ENCODE measurements at places on chromosomes 6 and 20.

GRCh38 chr6:73382462-73383113, 12.0 kb upstream of the DDX43 start:
- ATAC-seq = no peak

DNA sequence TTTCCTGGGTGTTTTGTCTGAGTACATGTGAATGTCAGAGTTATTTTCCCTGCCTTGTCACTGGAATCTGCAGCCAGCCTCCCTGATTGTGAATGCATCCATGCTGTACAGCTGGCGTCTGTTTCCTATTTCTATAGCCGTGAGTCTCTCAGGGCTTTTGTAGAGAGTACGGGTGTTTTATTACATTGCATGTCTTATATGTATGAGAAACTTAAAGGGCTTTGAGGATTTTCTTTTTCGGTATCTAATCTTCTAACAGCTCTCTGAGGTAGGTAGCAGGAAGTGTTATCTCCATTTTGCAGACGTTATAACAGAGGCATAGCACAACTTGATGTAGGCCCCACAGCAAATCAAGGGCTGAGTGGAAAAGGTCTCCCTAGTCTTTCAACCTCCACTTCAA, 272.9 kb downstream of the PRL start:
- ATAC-seq = no peak

- peak; percentile 11 for ATAC-seq
These were observed 882 bp downstream of the CNR1 start for GRCh38 chr6:88165087-88165843.

DNA sequence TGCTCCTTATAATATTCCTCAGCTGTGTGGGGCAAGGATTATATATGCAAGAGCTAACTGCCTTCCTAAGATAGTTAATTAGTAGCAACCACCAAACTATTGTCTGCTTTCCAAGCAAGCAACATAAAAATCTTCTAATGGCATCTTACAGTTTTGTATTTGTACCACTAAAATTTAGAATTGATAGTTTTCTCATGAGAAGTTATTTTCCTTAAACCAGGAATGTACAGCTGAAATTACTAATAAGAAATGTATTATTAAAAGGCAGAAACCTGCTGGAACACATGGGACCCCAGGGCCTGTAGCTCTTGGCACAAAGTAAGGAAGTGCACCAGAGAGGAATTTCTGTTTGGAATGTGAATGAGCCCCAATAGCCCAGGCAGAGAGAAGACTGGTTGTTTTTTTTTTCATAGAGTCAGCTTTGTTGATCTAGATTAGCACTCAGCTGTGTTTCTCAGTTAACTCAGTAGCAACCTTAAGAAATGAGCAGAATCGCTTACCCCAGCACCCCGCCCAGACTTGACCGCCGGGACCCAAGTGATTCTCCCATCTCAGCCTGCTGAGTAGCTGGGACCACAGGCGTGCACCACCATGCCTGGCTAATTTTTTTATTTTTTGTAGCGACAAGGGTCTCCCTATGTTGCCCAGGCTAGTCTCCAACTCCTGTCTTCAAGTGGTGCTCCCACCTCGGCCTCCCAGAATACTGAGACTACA, 2.6 kb downstream of the MGME1 start:
- ATAC-seq = no peak

DNA sequence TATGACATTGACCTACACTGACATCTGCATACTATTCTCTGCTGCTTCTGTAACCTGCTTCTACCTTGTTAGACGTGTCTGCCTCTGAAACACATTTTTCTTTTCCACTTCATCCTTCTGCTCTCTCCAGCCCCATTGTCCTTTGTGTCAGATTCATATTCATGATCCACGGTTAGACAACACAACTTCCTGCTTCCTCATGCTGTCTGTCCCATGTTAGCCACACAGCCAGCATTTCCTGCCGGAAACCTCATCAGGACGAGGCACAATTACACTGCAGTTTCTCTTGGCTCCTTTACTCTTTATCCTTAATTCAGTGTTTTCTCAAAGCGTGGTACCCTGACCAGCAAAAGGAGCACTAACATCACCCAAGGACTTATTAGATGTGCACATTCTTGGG, 150.2 kb downstream of the TBC1D7 start:
- ATAC-seq = no peak

GRCh38 chr6:109183109-109183650, 87.9 kb downstream of the CEP57L1 start:
- no peak for ATAC-seq

GRCh38 chr6:126167726-126168125, 172.2 kb upstream of the CENPW start:
- no peak for ATAC-seq

DNA sequence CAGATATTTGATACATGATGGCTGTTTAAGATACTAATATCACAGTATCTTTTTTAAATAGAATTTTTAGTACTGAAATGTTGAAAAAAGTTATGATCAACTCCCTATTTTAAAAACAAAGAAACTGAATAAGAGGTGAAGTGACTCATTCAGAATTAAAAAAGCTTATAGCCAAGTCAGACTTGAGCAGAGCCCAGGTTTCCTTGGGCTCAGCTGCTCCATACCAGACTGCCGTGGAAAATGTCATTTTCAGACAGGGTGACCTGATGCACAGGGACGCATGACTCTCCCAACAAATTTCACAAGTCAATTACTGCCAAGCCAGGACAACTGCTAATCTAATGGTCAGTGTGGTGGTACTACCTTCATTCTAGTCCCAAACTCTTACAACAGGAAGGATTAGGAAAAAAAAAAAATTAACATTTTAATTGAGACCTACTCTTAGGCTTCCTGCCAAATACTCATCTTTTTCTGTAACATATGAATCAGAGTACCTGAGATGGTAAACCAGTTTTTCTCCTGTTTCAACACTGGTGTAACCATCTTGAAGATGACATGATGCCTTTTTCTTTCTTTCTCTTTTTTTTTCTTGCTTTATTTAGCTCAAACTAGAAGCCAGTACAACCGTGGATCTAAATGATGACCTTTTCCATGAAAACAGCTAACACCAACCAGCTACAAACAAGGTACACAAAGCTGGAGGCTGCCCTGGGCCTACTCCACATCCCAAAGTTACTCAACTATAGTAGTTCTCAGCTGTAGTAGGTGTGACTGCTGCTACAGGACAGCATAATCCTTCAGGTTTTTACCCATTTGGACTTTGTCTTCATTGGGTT, 30.5 kb downstream of the SLC22A23 start:
- ATAC-seq = no peak

DNA sequence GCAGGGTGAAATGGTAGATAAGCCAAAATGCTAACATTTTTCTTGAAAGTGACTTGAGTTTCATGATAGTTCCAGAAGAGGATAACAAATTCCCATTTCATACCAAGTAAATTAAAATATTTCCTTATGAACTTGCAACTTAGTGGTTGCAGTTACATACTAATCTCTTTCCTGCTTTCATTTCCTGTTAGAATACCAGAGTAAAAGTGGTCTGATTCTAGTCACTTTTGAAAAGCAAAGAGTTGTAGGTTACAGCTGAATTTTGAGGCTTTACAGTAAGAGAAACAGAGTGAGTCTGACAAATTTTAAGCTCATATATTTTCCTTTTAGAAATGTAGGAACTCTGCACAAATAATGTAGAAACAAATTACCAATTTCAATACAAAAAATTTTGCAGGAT, 117.4 kb downstream of the ZFAND3 start:
- ATAC-seq = no peak

DNA sequence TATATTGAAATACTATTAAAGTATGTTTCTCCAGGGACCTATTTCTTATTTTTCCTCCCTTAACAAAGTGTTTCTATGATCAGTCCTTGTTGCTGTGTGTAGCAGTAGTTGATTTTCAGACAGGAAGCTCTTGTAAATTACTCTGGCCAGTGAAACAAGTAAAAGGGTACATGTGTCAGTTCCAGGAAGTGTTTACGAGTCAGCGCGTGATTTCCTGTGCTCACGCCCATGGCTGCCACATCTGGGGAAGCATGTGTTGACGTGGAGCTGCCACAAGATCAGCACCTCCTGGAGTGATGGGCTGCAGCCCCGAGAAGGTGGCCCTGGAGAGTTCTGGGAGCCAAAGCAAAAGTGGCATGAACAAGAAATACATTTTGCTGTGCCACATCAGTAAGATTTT, 38.6 kb upstream of the GGTLC1 start:
- ATAC-seq = peak; percentile 51

GRCh38 chr20:10992731-10993130, 318.9 kb upstream of the JAG1 start:
- ATAC-seq = no peak

DNA sequence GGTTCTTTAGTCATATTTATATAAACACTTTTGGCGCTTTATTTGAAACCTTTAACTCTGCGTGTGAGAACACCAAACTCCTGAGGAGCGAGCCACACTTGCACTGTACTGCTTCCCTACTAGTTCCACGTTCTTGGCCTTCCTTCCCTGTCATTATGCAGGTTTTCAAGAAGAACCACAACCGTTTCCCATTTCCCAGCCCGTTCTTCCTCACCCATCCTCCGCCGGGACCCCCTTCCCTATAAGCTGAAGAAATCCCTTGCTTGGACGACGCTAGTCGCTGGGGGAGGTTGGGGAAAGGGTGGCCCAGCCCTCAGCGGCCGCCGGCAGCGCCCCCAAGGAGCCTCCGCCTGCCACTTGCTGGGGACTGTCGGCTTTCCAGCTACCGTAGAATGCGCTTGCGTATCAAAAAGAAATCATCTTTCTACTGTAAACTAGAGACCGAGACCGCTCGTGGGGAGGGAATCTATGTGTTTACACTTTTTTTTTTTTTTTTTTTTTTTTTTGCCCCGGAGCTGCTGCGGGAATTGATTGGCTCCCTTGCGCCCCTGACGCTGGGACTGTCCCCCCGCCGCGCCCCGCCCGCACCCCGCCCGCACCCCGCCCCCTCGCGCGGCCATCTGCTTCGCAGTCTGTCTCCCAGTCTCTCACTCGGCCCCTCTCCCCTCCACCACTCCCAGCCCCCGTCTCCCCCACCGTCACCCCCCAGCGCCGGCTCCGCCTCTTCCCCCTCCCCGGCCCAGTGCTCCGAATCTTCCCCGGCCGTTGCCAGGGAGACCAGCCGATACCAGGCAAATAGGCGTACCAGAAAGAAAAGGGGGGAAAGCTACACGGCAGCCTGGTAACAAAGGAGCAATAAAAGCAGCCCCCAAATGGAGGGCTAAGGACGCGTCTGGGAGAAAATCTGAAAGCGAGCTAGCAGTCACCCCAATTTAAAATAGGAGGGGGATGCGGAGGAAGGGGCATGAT, 2.3 kb upstream of the MARCKS start:
- peak; percentile 59 for ATAC-seq

- no peak for ATAC-seq
These were observed 384.5 kb upstream of the CDH4 start for GRCh38 chr20:60867589-60867988.

DNA sequence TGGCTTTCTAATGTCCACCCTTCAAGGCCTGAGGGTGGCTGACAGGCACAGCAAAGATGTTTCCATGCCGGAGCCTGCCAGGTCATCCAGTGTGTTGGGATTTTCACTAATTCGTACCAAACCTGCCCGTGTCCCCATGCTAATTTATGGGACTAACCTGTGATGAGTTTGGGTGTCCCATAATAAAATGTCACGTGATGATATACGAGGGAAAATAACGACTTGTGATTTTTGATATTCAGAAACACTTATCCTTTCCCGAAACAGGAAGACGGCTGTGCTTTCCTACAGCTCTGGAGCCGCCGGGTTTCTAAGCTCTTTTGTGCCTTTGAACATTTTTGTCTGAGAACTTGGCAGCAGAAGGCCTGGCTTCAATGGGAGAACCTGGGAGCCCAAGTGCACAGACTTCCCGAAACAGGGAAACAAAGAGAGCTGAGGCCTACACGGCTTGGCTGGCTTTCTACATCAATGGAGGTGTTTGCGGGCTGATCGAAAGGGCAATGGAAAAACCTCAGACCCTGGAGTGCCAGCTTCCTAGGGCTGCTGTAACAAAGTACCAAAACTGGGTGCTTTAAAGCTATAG, 171.9 kb upstream of the JARID2 start:
- no peak for ATAC-seq

DNA sequence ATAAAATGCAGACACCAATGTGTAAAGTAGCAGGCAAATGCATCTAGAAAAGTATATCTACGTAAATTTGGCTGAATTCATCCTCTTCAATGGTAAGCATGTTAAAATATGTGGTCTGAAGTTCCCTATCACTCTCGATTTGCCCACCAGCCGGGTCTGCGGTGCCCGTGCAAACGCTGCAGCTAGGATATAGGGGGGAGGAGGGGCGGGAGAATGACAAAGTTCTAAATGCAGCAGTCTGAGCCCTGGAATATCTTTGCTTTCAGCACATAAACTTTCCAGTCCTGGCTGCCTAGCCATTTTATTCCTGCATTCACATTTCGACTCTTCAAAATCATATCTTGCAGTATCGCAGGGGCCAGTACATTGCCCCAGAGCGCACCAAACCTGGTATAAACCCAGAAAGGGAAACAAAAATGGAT, 708 bp downstream of the NRN1 start:
- ATAC-seq = no peak

DNA sequence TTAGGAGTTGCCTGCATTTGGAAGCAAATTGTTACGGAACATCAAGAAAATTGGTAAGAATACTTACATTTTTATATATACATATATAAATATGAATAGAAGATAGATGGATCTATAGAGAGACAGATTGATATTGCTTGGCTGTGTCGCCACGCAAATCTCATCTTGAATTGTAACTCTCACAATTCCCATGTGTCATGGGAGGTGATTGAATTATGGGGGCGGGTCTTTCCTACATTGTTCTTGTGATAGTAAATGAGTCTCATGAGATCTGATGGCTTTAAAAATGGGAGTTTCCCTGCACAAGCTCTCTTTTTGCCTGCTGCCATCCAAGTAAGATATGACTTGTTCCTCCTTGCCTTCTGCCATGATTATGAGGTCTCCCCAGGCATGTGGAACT, 180.8 kb upstream of the HEY2 start:
- no peak for ATAC-seq

GRCh38 chr6:13194852-13195251, 133.5 kb downstream of the TBC1D7 start:
- peak; percentile 62 for ATAC-seq

GRCh38 chr6:156881687-156882629, 104.8 kb downstream of the ARID1B start:
- ATAC-seq = peak; percentile 58

- no peak for ATAC-seq
These were observed 123.3 kb upstream of the DUSP22 start for GRCh38 chr6:168865-169455.

- ATAC-seq = no peak
These were observed 7.8 kb upstream of the PACSIN1 start for GRCh38 chr6:34457742-34458735.

Measured in stimulated activated memory B cell treated with anti-CD40 and anti-IgM and Interleukin-4, amounts not matched to agents 10 μg/mL and 1 μg/mL and 100 μg/mL, for 72 hours (primary cell).